ENCODE measurements at places on chromosomes 7 and 10. TPM values are rescaled to one million over a fixed set of nuclear protein-coding genes. Genes with fewer than 3 reads are reported as not detected.

DNA sequence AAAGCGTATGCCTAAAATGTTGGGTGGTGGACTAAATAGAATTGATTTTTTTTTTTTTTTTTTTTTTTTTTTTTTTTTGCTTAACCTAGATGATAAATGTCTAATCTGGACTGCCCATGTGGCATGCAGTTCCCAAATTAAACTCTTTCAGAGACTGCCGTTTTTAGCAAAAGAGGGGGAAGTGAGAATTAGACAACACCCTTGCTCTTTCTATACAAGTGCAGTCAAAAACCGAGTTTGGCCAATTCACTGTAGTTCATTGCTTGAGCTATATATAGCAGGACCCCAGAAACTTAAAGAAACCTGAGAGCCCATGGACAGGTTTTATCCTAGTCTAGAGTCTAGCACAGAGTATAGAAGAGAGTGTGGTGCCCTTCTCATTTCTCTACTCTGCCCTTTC, 141.9 kb downstream of the GRM3 start:
- DNase-seq: no peak

DNA sequence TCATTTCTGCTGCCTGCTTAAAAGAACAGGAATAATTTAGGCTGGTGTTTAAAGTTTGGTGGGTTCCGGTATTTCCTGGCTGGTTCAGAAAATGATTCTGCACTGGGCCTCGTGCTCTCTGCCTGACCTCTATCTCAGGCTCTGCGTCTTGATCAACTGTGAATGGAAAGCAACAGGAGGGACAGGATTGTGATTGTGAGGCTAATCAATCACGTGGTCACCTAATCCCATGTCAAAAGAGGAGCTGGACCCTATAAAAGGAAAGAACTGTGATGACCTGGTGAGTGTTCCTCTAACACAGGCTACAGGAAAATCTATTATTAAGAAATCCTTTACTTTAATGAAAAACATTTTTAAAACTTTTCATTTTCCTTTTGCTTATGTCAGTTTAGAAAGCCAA, at the start of gene DHX32:
Gene DHX32 (minus strand): TSS at position 101 of the 400 bp plus-strand sequence. CDS start 468 bp downstream, outside the sequence.
- no peak for DNase-seq

UNC5B gene
- 5.5 TPM for polyA plus RNA-seq

DNA sequence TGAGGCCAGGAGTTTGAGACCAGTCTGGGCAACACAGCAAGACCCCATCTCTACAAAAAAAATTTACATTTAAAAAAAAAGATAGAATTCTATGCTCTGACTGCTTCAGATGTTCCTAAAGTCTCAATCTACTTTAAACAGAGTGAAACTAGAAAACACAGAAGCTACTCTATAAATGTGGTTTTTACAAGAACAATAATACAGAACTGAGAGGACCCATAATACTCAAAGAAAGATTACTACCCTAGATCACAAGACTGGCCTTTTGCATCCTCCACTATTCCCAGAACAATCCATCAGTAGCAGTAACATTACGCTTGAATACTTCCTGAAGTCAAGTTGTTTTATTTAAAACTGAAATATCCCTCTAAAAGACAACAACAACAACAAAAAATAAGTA, 119.4 kb downstream of the ZFAND4 start:
- DNase-seq: no peak

DNA sequence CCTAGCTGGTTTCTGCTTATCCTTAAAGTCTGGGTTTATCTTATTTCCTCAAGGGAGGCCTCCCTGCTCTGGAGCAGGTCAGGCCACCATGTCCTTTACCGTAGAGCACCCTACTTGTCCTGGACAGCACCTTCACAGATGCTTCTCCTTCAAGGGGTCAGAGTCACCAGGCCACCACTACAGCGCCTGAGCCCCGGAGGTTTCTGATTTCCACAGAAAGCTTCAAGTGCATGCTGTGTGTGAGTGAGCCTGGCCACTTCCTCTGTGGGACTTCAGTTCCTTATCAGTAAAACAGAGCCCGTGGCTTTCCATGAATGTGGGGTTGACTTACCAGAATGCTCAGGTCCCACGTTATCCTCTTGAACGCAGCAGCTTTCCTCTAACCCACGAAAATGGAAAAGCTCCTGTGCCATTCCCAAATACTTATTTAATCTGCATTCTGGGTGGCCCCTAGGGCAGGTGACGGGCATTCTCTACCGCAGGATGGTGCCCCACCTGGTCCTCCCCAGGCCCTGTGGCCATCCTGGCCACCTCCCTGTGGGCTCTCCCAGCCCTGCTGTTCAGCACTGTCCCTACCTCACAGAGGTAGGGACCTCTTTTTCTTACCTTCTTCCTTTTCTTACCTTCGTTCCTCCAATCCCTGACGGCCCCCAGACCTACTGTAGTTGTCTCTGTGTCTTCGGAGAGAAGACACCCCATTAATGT, 1.4 kb upstream of the DOCK1 start:
- DNase-seq: no peak

GRCh38 chr10:121522831-121523230, 75.4 kb downstream of the FGFR2 start:
- no peak for DNase-seq

LRRC4 gene
- 3.2 TPM for polyA plus RNA-seq

GRCh38 chr10:127117125-127117524, 79.3 kb downstream of the INSYN2A start:
- no peak for DNase-seq

PRSS2 gene
- not detected for polyA plus RNA-seq

DNAH11 gene
- polyA plus RNA-seq: 0.58 TPM

DNA sequence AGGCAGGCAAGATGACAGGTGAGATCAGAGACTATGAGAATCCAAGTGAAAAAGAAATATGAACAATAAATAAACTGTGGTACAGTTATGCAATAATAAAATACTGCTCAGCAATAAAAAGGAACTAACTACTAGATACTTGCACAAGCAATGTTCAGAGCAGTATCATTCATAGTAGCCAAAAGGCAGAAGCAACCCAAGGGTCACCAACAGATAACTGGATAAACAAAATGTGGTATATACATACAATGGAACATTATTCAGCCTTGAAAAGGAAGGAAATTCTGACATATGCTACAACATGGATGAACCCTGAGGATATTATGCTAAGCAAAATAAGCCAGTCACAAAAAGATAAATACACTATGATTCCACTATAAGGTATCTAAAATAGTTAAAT, 76.9 kb upstream of the KCNIP2 start:
- no peak for DNase-seq

DNA sequence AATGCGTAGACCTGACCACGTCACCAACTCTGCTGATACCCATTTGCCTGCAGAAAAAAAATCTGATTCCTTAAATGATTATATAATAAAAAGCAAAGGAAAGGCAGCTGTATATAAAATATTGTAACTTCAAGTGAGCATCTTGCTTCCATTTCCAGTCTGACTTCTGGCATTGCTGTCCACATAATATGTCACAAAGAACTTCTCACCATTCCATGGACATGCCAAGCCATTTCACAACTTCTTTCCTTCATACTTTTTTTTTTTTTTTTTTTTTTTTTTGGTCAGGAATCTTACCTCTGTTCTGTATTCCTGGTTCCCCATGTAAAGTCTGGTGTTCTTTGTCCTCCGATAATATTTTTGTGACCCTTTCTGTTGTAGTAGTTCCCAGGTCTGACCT, 165.5 kb downstream of the SND1 start:
- no peak for DNase-seq

PSTK gene
- polyA plus RNA-seq: 4.7 TPM

SORCS1 gene
- 2.4 TPM for polyA plus RNA-seq

DNA sequence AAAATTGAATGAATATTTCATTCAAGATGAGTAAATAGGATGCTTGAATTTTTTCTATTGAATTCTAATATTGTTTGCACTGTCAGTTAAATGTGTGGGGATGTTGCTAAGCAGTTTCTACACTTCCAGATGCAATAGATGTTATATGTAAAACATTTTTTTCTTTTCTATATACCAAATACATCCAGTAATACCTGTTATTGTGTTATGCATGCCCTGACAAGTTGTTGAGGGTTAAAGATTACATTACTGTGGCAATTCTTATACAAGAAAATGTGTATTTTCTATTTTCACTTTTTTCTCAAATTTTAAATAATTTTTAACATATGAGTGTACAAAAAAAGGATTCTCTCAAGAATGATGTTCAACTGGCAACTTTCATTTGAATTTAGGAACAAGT, 713.9 kb downstream of the GATA3 start:
- no peak for DNase-seq

MRPL32 gene
- 101 TPM for polyA plus RNA-seq

DNA sequence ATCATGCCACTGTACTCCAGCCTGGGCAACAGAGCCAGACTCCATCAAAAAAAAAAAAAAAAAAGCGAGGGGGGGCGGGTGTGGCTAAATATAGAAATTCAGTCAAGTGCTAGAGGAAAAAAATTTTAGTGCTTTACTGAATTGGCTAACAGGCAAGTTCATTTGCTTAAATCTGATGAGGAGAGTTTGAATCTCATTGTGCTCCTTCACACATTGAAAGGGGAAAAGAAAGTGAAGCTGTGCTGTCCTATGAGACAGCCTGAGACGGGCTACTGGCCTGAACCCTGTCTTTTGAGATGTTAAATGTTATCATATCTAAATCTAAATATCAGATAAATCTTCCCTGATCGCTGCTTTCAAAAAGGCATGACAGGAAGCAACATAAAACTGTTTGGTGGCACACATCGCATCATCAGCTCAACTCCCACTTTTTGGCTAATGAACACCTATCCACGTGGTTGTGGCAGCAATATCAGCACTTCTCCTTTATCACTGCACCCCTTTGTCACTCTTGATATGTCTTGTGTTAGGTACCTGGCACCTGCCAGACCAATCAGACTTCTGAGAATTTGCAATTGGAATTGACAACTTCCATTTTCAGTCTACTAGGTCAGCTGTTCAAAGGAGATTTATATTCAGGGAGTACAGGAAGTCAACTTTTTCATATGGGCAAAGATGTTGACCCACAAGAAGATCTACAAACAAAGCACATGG, 14.0 kb upstream of the IFIT1B start:
- DNase-seq: no peak

Data from kidney (tissue), 22 donors.